Transverse colon (tissue), 4 donors: ENCODE measurements at places on chromosomes 2 and 18. TPM values are rescaled to one million over a fixed set of nuclear protein-coding genes. Genes with fewer than 3 reads are reported as not detected.

The SERPINB10 gene
- total RNA-seq = not detected

The TUBA4B gene
- total RNA-seq = not detected

The C2orf42 gene
- total RNA-seq = 2.2 TPM

The CCDC74A gene
- 10.9 TPM for total RNA-seq

The IL1R1 gene
- 44.1 TPM for total RNA-seq

The GYPC gene
- 19.1 TPM for total RNA-seq

The ANTXR1 gene
- total RNA-seq = 101 TPM

The STPG4 gene
- not detected for total RNA-seq

The TLX2 gene
- 2.5 TPM for total RNA-seq

The ITPRIPL1 gene
- total RNA-seq = not detected

The XDH gene
- 28.1 TPM for total RNA-seq

The NT5DC4 gene
- total RNA-seq = not detected

The IL1RL1 gene
- 0.40 TPM for total RNA-seq

The VWA3B gene
- not detected for total RNA-seq

The SF3B1 gene
- 297 TPM for total RNA-seq

The PROKR1 gene
- not detected for total RNA-seq
